ENCODE measurements at places on chromosomes 2 and 18. TPM values are rescaled to one million over a fixed set of nuclear protein-coding genes. Genes with fewer than 3 reads are reported as not detected.

- DNase-seq = no peak
These were observed 8.0 kb upstream of the CFAP65 start for GRCh38 chr2:219049282-219049681.

DNA sequence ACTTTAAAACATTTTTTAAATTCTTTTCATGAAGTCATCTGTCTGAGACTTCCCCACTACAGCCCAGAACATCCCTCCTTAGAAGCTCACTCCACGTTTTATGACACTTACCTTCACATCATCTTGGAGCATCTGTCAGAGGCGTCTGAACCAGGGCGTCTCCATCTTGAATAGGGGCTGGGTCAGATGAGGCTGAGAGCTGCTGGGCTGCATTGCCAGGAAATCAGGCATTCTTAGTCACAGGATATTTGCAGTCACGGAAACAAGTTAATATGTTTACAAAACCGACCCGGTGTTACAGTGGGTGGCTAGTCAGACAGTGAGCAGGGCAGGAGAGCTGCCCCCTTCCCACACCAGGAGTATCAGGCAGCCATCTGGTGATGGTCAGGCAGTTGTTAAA is 456.5 kb downstream of the FBXO15 start:
- no peak for DNase-seq

DNA sequence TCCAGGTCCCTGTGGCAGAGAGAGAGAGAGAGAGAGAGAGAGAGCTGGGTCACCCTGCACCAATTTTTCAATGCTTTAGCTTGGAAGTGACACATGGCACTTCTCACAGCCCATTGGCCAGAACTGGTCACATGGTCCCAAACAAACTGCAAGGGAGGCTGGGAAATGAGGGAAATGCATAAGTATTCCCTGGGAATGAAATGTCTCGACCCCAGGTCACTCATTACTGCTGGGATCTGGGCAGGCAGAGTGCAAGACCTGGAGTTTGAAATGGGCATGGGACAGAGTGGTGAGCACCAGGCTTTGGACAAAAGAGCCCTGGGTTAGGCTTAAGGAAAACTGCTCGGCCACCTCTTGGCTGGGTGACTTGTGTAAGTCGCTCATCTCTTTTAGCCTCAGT is 37.0 kb downstream of the SMAD7 start:
- DNase-seq = no peak

The SGO2 gene
- polyA plus RNA-seq = 14.9 TPM

Measured in right renal pelvis (tissue), 4 donors.